ENCODE measurements at places on chromosomes 1 and 21. TPM values are rescaled to one million over a fixed set of nuclear protein-coding genes. Genes with fewer than 3 reads are reported as not detected.

GRCh38 chr1:227562933-227563323 lies 428 bp upstream of the ZNF678 start:
- peak; percentile 30 for DNase-seq

GRCh38 chr1:236966636-236967035 lies 37.6 kb downstream of the MT1HL1 start:
- no peak for DNase-seq

DNA sequence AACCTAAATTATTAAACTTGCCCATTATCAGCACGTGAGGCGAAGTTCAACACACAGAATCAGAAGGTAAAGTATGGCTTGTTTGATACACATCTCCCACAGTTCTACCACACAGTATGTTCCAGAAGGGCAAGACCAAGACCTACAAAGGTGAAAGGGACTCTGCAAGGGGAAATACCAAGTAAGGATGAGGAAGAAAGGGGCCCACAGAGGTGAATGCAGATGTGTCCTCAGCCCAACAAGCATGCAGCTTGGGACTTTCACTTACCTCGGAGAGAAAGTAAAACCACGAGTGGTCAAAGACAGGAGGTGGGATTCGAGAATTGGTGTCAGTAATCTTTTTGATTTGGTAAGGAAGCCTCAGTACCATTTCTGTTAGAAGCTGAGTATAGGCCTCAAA lies 85.8 kb downstream of the UBR4 start:
- no peak for DNase-seq

DNA sequence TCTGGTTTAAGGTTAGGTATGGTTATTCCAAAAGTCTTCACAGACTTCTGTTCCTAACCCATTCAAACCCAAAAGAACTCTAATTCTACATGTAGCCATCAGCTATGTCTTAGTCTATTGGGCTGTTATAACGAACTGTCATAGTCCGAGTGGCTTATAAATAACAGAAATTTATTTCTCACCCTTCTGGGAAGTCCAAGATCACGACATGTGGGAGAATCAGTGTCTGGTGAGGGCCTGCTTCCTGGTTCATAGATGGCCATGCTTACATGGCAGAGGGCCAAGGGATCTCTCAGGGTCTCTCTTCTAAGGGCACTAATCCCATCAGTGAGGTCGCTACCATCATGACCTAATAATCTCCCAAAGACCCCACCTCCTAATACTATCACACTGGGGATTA lies 103.0 kb upstream of the PPP2R5A start:
- no peak for DNase-seq

DNA sequence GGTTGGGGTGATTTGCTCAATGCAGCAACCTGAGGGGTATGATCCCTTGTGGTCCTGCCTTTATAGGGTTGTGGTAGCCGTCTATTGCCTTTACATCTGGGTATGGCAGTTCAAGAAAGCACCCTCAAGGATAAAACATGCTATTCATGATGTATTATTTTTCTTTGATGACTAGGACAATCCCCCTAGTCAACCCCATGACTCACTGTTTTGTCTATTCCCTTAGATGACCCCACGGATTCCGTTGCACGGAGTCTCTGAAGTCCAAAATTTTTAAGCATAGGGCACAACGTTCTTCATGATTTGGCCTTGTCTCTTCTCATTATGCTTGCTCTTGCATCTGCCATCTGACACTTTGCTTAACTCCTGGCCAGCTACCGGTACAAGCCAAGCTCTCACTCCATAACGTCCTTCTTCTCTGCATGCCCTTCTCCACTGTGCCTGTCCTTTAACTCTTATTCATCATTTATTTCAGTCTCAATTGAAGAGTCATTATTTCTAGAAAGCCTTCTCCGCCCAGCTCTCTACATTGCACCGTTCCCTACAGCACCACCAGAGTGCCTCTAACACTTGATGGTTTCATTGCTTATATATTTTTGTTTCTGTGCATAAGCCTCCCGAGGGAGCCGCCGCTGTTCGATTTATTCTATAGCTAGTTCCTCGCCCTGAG lies 838 bp upstream of the DISP1 start:
- DNase-seq: no peak

GRCh38 chr1:54549181-54549924 lies 1.3 kb downstream of the ACOT11 start:
- peak; percentile 64 for DNase-seq

GRCh38 chr1:3327389-3327702 lies 127.1 kb upstream of the ARHGEF16 start:
- DNase-seq: no peak

DNA sequence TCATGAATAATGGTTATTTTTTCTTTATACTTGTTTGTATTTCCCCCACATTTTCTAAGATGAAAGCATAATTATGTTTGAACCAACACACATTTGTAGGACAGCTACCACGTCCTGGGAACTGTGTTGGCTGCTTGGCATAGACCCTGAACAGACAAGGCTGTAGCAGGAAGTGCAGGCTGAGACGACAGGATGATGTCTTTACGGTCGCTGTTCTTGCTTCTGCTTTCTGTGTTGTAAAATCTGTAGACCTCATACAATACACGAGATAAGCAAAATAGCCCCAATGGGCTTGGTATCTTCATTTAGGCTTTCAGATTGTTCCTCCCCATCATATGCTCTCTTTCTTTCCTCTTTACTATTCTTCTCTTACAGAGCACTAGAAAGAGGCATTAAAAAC lies 23.3 kb upstream of the OTUD3 start:
- no peak for DNase-seq

DNA sequence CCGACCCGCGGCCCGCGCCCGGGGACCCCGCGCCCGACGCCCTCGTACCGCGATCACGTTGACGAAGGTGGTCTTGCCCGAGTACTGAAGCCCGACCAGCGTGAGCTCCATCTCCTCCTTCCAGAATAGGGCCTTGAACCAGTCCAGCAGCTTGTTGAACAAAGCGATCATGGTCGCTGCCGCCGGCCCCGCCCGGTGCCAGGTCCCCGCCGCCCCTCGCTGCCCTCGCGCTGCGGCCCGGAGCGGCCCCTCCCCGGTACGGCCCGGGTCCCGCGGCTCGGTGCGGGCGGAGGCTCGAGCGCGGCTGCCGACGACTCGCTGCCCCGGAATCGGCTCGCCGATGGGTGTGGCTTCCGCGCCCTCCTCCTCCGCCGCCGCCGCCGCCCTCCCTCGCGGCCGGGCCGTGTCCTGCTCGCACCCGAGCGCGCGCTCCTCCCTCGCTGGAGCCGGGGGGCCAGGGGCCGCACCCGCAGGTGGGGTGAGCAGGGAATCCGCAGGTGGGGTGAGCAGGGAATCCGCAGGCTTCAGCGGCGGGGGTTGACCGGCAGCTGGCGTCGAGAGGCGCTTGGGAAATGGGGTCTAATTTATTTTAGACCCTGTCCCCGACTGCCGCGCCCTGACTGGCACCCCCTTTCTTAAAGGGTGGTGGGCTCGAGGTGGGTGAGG lies at the start of gene ARL8A:
TSS of gene ARL8A (minus strand) at position 336 of the 666 bp plus-strand sequence. CDS start at position 171, 165 bp downstream.
- peak; percentile 86 for DNase-seq

The ASTN1 gene
- total RNA-seq: 0.32 TPM

All from Right ventricle myocardium superior (tissue), 1 donor.